ENCODE measurements at places on chromosomes 3 and 15.

- peak; percentile 24 for DNase-seq
Observed at GRCh38 chr3:128313071-128313725, 153.5 kb downstream of the DNAJB8 start.

GRCh38 chr15:58951388-58952007 lies 18.0 kb upstream of the SLTM start:
- no peak for DNase-seq

GRCh38 chr15:71390096-71390495 lies 274.8 kb downstream of the THSD4 start:
- DNase-seq = no peak

GRCh38 chr3:155110996-155111901 lies 31.1 kb downstream of the MME start:
- no peak for DNase-seq

DNA sequence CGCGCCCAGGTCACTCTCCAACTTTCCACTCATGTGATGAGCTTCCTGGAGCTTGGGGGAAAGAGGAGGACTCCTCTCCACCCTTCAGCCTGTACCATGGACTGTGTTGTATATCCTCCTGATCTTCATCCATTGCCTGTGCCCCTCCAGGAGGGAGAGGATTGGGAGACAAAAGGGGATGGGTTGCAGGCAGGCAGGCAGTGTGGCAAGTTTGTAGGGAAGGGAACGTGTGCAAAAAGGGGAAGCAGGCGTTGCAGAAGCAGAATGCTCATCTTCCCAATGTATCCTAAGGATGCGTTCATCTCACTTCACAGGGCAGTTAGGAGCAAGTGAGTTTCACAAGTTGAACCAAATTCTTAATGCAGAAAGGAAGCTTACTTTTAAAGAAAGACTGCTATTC lies 28.1 kb upstream of the GHSR start:
- no peak for DNase-seq

DNA sequence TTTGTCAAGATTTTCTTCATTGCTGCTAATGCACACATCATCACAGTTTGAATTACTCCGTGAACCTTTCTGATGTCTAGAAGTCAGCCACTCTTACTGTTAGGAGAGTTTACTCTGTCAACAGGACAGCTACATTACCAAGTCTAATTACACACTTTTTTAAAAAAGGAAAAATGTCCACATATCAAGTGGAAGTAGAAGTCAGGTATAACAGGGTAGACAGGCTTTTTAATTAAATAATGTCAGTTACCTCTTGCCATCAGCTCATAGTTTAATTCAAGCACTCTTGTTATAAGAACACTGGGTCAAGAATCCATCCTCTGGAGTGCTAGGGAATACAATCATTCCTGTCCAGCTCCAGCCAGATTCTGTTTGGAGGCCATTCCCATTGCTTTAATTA lies 232.8 kb downstream of the TAFA4 start:
- no peak for DNase-seq

DNA sequence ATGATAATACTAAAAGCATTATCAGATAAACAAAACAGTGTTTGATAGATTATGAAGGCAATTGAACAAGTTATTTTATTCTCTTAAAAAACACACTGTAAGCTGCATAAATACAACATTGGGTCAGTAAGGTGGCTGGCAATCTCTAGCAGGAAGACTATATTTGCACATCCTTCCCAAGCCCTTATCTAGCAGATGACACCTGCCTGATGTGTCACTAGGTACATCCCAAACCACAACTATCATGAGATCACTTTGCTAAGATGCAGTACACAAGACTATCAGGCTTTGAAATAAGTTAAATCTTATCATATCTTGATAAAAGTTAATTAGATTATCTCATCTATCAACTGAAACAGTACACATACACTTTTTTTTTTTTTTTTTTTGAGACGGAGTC lies 417.4 kb downstream of the MECOM start:
- DNase-seq = no peak

DNA sequence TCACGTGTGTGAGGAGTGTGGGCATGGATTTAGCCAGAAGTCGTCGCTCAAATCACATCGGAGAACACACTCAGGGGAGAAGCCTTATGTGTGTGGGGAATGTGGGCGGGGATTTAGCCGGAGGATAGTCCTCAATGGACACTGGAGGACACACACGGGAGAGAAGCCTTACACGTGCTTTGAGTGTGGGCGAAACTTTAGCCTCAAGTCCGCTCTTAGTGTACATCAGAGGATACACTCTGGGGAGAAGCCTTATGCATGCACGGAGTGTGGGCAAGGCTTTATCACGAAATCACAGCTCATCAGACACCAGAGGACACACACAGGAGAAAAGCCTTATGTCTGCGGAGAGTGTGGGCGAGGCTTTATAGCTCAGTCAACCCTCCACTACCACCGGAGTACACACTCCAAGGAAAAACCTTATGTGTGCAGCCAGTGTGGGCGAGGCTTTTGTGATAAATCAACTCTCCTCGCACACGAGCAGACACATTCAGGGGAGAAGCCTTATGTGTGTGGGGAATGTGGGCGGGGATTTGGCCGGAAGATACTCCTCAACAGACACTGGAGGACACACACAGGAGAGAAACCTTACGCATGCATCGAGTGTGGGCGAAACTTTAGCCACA lies 28.1 kb downstream of the ZNF589 start:
- DNase-seq = no peak

Measured in pons (tissue), 1 donor.